Activated T-cell treated with anti-CD3 and anti-CD28 coated beads for 48 hours (primary cell): ENCODE measurements at places on chromosomes 1 and 21.

DNA sequence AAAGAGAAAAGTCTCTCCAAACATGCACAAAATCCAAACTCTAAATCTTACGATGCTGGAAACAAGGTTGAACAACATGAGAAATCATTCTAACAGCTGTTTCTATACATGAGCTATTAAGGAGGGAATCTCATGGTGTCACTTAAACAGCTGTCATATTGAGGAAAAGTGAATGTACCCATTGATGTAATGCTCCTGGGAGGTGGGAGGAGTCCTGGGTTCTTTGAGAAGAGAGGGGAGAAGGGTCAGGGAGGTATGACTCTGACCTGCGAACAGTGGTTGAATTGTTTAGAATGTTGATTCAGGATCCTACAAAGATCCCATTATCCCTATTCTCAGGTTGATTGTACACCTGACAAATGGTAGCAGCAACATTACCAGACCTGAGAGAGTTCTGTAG lies 49.3 kb downstream of the ZC3H11B start:
- no peak for DNase-seq

DNA sequence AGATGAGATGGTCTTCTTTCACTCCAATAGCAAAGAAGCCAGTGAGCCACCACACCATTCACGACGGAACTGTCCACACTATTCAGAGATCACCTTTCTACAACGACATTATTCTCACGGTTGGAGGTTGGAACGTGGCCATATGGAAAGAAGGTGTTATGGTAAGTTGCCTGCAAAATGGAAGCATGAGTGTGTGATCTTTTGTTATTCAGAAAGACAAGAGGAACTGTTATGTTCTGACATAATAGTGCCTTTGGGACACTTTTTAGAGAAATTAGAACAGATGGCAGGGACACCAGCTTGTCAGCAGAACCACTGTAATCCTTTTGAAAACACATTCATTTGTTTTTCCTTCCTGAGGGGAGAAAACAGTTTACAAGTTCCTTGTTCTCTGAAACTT lies 75.8 kb upstream of the MCOLN3 start:
- DNase-seq, result no peak

DNA sequence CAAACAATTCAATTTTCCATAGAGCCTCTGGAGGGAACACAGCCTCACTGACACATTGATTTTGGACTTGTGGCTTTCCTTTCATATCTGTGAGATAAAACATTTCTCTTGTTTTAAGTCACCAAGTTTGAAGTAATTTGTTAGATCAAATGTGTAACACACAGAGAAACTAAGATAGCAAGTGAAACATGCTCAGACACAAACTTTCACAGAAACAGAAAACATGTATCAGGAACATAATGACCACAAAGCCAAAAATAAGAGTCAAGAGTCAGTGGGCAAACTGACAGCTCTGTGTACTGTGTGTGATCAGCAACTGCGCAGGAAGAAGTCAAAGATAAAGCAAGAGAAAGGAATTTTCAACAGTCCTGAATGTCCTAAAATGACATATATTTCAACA lies 1237.5 kb downstream of the AMY1C start:
- DNase-seq, result no peak

- DNase-seq, result peak; percentile 72
Measured at GRCh38 chr1:31937300-31938183, 626 bp downstream of the PTP4A2 start.

DNA sequence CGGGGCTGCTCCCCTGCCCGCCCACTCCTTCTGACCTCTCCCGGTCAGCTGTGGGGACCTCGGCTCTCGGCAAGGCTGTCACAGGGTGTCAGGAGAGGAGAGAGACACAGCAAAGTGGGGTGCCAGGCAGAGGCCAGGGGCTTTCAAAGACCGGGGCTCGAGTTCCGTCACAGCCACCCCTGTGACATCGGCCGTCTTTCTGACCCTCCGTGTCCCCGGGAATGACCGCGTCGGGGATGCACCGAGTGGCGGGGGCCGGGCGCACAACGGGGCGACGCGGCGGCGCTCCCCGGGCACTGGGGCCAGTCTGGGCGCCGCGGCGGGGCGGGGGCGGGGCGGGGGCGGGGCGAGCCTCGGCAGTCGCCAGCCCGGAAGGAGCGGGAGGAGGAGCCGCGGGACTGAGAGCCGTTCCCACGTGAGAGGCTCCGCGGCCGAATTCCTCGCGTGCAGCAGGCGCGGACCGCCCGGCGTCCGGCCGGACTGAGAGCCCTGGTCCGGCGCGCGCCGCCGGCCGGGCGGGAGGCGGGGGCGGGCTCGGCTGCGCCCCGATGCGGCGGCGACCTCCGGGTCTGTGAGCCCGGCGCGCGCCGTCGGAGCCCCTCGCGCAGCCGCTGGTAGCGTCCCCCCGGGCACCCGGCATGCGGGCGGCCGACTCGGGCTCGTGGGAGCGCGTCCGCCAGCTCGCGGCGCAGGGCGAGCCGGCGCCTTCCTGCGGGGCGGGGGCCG lies 229.7 kb upstream of the TMEM51 start:
- peak; percentile 13 for DNase-seq

DNA sequence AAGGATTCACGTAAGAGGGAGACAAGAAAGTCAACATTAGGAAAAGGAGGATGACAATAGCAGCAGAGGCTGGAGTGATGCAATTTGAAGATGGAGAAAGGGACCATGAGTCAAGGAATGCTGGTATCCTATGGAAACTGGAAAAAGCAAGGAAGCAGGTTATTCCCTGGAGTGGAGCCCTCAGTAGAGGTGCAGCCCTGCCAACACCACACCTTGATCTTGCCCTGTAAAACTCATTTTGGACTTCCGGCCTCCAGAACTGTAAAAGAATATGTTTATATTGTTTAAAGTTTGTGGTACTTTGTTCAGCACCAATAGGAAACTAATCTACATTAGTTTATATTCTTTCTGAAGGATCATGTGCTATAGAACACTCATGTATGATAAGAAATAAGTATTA lies 19.6 kb upstream of the CLDN17 start:
- no peak for DNase-seq

- no peak for DNase-seq
Measured at GRCh38 chr1:147215540-147215916, 9.6 kb downstream of the FMO5 start.

GRCh38 chr1:226134170-226135058 lies 52.1 kb downstream of the ACBD3 start:
- no peak for DNase-seq

GRCh38 chr21:44601596-44602462 lies 1.4 kb downstream of the KRTAP10-7 start:
- no peak for DNase-seq

DNA sequence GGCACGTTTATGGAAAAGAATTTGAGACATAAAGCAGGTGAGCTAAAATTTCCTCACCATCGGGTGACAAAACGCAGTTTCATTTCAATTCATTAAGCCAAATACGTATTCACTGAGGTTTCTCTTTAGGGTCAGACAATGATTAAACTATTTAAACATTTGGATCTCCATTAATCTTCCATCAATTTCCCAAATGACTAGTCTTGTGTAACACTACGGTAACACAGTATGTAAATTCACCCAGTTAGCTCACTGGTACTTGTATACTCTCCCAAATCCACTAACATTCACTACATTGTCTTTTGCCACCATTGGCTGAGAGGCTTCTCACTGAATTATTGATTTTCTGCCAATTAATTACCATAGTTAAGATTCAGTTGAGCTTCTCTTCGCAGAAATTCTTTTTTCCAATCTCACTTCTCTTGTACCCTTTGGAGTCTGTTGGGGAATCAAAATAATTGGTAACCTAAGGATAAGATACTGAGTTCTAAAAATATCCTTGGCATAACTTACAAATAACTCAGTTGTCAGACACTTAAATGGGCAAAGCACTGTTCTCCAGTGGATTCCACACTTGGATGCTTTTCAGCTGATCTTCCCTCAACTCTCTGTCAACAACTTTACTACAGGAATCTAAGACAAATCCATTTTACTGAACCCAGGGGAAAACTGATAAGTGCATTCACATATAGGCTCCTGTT lies 40.7 kb downstream of the SIPA1L2 start:
- no peak for DNase-seq

DNA sequence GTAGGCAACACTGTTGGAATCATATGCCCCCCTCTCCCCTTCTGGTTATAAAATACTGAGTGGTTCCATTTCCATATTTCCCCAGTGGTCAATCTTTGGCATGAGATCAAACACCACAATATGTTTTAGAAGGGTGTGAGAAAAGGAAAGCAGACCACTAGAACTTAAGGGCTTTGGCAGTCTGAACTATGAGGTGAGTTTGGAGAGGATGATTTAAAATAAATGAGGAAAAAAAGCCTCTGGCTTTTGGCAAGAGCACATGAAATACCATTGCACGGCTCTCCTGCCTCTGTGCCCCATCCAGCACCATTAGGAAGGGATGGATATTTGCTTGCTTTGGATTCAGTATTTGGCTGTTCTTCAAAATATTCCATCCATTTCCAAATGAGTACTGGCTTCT lies 339.5 kb upstream of the C1orf87 start:
- DNase-seq, result no peak

GRCh38 chr21:42129300-42130266 lies 58.5 kb downstream of the UMODL1 start:
- DNase-seq, result no peak

DNA sequence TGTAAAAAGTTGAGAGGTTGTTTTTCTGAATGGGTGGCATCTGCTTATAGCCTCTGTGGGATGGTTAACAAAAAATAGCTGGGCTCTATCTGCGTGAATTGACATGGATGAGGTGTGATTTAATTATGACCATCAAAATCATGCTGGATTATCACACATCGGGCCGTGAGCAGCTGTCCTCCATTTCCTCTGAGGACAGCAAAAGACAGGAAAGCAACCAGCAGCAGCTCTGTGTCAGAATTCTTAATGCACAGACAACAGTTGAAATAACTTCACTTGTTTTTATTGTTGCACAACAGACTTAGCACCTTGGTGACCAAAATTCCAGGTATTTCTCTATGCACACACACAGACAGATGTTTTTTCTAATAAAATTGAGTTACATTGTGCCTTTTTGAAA lies 54.5 kb upstream of the LAPTM5 start:
- DNase-seq, result no peak

DNA sequence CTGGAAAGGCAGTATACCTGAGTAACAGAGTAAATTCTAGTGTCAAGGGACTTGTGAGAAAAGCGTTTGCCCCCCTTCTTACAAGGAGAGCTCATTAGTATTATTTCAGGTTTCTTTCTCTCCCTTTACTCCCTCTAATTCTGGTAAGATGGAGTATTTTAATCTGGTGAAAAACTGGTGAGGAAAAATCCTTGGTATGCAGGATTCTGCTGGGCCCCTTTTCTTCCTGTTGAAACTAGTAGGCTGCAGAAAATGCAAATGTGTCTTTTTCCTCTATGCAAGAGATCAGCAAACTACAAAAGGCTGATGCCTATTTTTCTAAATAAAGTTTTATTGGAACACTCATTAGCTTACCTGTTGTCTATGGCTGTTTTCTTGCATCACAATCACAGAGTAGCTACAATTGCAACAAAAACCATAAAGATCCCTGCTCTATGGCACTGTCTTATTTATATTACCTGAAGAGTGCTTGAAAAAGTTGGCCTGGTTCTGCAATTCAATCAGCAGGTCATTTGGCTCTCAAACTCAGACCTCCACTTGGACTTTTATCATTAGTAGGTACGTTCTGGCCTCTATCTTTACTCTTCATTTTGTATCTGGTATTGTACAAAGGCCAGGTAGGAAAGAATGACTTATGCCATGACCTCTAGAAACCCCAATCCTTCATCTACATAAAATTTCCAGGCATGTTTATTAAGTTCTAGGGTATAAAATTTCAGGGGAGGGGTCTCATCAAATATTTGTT lies 109.6 kb downstream of the AKT3 start:
- DNase-seq, result no peak

GRCh38 chr1:21573971-21574465 lies 64.8 kb downstream of the ALPL start:
- DNase-seq, result peak; percentile 20

DNA sequence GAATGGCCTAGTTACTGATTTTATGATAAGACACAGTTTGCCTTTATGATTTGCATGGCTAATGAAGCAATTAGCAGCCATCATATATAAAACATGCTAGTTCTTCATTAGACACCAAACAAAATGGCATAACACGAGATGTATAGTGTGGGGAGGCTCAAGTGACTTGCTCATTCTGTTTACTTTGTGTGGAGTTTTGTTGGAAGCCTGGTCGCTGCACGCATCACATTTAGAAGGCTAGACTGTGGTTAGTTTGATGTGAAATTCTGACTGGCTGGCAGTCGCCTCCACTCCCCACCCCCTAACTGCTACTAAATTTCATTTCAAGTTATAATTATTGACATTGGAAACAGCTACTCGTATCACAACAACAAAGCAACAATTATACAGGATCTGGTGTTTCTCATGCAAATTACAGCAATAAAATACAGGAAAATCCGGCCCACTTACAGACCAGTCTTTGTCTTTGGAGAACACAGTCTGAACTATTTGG lies 356.1 kb downstream of the LMO4 start:
- no peak for DNase-seq

GRCh38 chr21:28216976-28217523 lies 775.6 kb downstream of the LTN1 start:
- DNase-seq, result no peak

- DNase-seq, result no peak
Measured at GRCh38 chr21:35575280-35575915, 484.9 kb downstream of the SETD4 start.

DNA sequence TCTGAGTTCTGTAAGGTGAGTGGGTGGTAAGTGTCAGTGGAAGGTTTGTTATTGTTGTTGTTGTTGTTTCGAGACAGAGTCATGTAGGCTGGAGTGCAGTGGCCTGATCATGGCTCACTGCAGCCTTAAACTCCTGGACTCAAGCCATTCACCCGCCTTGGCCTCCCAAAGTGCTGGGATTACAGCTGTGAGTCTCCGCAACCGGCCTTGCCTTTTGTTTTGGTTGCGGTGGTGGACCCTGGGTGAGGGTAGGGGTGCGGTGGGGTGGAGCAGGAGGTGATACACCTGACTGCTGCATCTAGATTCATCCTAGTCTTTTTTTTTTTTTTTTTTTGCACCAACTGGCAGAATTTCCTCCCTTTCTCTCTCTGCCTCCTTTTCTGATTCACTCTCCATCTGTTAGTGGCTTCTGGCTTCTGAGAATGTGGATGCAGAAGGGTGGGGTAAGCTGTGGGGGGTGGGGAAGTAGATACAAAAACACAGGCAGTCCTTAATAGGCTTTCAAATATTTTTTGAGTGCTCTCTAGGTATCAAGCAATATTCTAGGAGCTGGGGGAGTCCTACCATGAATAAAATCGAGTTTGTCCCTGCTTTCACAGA lies 4.6 kb upstream of the GMEB1 start:
- DNase-seq, result no peak

DNA sequence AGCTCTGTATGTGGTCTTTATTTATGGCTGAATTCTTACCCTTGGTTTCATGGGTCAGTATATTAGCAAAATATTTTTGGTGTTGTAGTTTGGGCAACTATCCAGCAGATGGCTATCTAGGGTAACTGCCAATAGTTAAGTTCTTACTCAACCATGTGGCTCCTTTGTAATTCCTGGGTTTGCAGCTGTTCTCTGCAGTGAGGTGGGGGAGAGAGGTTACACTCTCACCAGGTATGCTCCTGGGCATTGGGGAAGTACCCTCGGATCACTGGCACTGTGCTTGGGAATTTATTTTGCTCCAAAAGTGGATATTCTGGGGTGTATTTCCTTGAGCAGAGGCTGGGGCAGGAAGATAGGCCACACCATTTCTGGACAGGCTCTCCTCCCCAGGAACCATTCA lies 436.7 kb upstream of the TMPRSS15 start:
- DNase-seq, result no peak
